ENCODE measurements at places on chromosomes 1 and 21.

GRCh38 chr1:179883745-179884138, 1.7 kb downstream of the TOR1AIP1 start:
- DNase-seq = no peak

GRCh38 chr1:156836041-156836654, 19.5 kb upstream of the SH2D2A start:
- no peak for DNase-seq

- no peak for DNase-seq
Measured at GRCh38 chr1:39569034-39569433, 7.6 kb downstream of the PABPC4 start.

DNA sequence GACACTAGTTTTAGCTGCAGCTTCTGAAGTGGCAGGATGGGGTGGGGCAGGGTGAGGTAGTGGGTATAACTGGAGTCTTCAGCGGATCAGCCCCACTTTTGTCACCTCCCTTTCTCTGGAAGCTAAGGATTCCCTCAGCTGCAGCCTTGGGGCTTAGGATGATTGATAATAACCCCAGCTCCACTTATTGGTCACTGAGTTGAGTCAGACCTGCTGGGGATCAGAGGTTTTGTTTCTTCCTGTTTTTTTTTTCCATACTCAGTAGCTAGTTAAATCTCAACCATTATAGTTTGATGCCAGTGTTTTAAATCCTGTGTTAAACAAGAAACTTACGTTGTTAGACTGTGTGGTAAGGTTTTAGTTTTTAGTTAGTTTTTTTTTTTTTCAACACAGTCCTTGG, 57.2 kb downstream of the LAMC1 start:
- DNase-seq = no peak

DNA sequence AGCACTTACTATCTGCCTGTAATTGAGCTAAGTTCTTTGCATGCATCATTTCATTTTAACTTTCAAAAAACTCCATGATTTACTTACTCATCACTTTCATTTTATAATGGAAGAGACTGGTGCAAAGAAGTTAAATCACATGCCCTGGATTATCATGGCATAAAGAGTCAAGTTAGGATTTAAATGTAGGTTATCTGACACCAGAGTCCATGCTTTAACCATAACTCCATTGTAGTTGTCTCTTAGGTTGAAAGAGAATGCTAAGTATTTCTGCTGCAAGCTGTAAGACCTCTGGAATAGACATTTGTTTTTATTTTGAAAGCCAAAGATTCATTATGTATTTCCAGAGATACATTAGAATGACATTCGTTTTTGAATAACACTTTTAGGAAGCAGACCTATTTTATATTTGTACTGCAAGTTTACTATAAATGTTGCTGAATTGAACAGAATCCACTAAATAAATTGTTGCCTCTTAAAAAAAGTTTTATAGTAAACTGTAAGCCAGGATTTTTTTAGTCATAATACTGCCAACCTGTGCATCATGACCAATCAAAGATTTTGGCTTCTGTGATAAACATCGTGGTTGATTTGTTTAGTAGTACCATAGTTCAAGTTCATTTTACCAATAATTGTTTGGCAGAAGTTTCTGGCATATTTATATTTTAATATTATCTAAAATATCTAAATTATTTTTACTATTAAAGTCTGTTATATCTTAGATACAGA, 26.1 kb downstream of the CFH start:
- DNase-seq = no peak

GRCh38 chr1:165759095-165759494, 9.6 kb downstream of the TMCO1 start:
- no peak for DNase-seq

GRCh38 chr1:244313346-244313745, 138.4 kb downstream of the ADSS2 start:
- no peak for DNase-seq

- no peak for DNase-seq
Measured at GRCh38 chr1:202850593-202851362, 38.2 kb downstream of the RABIF start.

DNA sequence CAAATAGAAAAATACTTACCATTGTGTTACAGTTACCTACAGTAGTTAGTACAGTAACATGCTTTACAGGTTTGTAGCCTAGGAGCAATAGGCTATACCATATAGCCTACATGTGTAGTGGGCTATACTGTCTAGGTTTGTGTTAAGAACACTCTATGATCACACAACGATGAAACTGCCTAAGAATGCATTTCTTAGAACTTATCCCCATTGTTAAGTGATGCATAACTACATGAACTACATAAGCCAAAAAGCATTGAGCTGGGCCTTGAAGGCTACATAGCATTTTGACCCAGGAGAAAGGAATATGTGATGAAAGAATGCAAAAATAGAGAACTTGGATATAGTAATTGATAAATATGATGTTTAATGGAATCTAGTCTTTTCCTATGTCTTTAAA, 46.4 kb upstream of the JUN start:
- no peak for DNase-seq

DNA sequence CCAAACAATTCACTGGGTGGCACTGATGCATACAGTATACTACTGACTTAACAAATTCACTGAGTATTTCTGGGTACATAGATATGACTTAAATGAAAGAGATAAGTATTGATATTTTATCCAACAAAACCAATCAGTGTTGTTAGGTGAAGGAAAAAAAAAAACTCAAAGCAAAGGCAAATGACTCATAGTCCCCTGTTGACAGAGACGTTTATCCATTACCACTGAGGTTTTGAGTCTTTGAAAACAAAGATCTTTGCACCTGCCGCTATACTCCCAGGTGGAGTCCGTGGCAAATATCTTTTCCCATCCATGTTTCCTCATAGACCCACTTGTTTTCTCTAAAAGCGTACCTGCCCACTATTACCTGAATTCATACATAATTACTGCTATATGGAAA, 18.4 kb downstream of the DYNLT5 start:
- DNase-seq = no peak

DNA sequence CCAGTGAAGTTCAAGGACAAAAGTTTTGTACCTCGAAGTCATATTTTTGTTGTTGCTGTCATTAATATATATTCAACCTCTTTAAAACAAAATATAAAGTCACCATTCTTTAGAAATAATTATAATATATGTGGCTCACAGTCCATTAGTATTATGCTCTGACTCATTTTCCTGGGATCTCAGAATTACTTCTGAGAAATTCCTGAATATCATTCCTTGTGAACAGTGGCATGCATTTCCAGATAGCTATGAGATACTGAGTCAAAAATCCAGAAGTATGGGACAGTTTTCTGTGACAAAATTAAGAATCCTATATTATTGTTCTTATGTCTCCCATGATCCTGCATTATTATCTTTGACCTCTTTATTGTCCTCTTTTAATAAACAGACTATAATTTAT, 13.8 kb upstream of the RGS21 start:
- no peak for DNase-seq

GRCh38 chr1:54710841-54711240, 4.8 kb upstream of the TTC4 start:
- no peak for DNase-seq

DNA sequence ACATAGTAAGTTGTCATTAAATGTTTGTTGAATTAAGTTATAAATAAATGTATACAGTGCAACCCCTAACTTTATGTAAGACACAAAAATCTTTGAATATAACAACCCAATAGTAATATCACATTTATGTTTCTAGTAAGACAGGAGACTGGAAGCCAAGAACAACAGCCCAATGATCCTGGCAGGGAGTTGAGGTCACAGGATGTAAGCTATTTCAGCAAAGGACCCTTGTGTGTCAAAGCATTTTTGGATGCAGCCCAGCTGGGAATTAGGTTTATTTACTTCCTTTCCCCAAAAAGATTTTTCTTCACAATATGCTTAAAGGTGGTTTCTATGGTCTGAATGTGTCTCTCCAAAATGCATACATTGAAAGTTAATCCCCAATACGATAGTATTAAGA, 34.0 kb upstream of the ABCA4 start:
- DNase-seq = no peak

- DNase-seq = no peak
Measured at GRCh38 chr1:150192012-150192411, 42.3 kb downstream of the PLEKHO1 start.

DNA sequence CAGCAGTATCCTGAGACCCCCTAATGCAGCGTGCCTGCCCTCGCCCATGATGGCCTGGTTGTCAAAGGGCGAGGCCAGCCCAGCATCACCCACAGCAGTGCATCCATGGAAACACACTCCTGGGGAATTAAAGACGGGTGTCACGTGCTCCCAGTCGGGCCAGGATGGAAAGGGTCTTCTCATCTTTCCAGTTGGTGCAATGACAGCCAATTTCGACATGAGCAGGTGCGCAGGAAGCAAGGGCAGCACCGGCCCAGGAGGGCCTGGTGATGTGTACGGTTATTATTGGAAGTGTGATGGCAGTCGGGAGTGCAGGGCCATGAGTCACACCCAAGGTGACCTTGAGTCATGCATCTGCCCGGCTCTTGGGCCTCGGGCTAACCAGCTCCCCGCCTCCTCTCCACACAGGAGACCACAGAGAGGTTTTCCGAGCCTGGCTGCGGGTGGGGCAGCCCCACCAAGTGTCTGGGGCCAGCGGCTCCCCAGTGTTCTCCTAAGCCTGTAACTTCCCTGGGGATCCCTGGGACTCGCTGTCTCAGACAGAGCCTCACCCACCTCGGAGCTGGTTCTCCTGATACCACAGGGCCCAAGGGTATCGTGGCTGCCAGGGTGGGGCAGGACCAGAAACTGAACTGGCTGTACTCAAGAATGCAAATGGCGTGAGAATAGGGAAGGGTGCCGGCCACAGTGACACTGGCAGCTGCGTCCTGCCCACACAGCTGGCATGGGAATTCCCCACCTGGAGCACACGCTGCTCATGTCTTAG, 119.8 kb downstream of the SIK1 start:
- no peak for DNase-seq

GRCh38 chr1:14817223-14818170, 219.0 kb downstream of the KAZN start:
- DNase-seq = no peak

GRCh38 chr1:61910035-61910434, 167.8 kb downstream of the PATJ start:
- DNase-seq = no peak

DNA sequence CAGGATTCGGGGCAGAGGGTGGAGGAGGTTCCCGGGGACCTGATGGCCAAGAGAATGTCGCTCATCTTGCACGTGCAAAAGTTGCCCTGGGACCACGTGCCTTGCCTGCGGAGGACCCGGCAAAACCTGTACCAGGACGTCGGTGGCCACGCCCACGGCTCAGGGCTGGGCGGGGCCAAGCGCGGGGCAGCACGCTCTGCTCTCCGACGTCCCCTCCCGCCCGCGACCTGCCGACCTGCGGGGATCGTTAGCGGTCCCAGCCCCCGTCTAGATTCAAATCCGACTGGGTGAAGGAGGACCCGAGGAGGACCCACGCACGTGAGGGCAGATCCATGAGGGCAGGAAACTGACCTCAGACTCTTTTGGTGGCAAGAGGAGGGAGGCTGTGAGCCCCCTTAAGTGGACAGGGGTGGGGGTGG, at the start of gene C1orf167:
Gene C1orf167 (plus strand): TSS at position 206 of the 419 bp plus-strand sequence. CDS start 2,208 bp downstream, outside the sequence.
- no peak for DNase-seq

DNA sequence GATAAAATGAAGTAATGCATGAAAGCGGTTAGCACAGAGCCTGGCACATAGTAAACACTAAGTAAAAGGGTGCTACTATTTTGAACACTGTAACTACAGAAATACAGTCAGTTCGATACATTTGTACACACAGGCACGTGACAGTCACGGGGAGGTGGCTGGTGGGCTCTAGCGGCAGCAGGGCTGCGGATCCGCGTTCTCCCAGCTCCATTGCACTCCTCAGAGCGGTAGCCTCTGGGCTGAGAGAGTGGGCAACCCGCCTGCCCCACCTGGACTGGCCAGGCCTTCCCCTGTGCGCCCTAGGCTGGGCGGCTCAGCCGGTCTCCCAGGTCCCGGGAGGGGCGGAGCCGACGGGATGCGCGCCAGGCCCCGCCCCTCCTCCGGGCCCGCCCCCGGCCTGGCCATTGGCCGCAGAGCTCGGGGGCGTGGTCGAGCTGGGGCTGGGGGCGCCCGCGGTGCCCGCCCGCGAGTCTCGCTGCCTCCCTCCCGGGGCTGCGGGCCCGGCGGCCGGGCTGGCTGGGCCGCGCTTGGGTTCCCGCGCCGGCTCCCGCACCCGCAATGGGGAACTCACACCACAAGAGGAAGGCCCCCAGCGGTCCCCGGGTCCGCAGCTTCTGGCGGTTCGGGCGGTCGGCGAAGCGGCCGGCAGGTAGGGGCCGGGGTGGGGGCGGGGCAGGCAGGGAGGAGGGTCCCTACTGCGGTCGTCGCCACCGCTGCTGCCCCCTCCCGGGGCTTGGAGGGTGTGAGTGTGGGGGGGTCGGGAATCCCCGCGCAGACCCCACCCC, 51.2 kb upstream of the SYNC start:
- peak; percentile 75 for DNase-seq

GRCh38 chr1:156251527-156251926, 3.7 kb upstream of the PAQR6 start:
- DNase-seq = no peak

Measured in midbrain (tissue), 1 donor.